ENCODE measurements at places on chromosomes 5 and 9. TPM values are rescaled to one million over a fixed set of nuclear protein-coding genes. Genes with fewer than 3 reads are reported as not detected.

The TEX48 gene
- polyA plus RNA-seq: not detected

The GPR151 gene
- not detected for polyA plus RNA-seq

GRCh38 chr5:51691538-51692079, 308.4 kb downstream of the ISL1 start:
- no peak for DNase-seq

The SLC25A2 gene
- polyA plus RNA-seq: not detected

The COQ4 gene
- 30.0 TPM for polyA plus RNA-seq

DNA sequence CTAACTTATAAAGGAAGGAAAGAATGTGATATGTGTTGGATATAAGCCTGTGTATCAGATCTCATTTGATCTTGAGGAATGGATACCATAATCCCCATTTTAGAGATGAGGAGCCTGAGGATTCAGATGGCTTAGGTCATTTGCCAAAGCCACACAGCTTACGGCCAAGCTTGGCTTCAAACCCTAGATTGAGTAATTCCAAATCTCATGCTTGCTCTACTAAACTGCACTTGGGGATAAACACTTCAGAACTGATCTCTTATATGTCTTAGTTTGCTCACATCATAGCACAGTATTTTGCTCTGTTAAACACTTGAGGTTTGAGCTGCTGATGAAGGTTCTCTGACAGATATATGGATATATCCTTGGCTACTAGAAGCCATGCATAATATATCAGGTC, 504.4 kb downstream of the NTRK2 start:
- no peak for DNase-seq

The PCA3 gene
- polyA plus RNA-seq: 1.3 TPM

The DOCK8 gene
- polyA plus RNA-seq: 11.2 TPM

The MELK gene
- polyA plus RNA-seq: 12.3 TPM

DNA sequence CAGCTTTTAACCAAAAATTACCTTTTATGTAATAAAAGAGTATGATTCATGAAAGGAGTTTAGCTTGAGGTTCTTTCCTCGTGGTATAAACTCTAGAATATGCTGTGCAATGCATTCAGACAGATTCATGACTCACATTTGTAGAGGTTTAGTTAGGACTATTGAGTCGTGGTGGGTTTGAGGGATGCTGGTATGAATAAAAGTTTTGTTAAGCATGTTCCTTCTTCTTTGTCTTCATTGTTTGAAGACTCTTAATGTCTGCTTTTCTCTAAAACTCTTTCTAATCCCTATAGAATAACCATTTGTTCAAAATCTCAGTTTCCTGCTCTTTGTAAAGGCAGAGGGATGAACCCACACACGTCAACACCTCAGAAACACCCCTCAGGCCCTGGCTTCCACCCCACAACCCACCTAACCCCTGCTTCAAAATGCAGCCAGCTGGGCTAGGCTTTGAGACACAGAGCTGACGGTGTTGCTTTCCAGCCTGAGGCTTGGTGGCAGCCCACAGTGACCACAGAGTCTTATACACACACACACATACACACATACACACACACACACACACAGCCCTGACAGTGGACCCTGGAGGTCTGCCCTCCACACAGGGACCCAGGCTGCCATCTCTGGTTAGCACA, 69.0 kb upstream of the IRX1 start:
- no peak for DNase-seq

DNA sequence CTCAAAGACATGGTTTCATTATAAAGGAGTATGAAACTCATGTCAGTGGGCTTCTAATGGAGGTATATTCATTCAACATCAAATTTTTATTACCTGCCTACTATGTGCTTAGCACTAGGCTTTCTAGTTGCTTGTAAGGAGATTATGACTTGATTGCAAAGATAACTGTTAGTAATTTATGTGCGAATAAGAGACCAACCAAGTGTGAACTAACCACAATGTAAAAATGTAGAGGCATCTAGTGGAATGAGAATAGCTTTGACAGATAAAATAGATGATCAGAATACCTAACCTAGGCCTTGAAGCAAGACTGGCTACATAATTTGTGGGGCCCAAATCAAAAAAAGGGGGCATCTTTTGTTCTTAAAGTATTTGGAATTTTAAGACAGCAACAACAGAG, 13.0 kb upstream of the PPP2R2B start:
- no peak for DNase-seq

DNA sequence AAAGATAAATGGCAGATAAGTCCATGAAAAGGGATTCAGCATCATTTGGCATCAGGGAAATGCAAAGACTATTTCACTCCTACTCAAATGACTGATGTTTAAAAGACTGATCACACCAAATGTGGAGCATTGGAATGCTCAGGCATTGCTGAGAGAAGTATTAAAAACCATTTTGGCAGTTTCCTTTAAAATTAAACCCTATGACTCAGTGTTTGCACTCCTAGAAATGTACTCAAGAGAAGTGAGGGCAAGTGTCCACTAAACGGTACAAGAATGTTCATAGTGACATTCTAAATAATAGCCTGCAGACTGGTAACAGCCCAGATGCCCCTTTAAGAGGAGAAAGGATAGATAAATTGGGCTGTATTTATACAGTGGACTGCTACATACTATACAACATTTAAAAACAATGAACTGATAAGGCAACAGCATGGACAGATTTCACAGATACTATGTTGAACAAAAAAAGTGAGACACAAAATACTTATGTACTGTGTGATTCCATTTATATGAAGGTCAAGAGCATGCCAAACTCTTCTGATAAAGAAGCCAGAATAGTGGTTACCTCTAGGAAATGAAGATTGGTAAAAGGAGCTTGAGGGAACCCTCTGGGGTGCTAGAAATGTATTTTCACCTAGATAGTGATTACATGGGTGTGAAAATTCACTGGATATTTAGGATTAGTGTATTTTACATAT, 24.6 kb downstream of the APC start:
- DNase-seq: no peak

Data from muscle of back (tissue), 13 donors.